ENCODE measurements at places on chromosomes 5 and 9.

DNA sequence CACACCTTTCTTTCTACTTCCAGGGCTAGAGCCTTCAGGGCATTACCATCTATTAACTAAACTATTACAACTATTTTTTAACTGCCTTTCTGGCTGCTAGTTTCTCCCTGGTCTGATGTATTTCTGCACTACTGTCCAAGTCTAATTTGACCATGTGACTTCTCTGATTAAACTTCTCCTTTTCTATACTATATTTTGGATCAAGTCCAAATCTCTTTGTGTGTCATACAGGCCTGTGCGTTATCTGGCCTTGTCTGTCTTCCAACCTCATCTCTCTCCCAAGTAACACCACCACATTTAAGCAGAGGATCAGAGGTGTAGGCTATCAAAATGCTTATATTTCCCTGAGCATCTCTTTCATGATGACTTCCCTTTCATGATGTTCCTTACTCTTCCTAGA lies 47.2 kb upstream of the OR13F1 start:
- DNase-seq = no peak

- DNase-seq = peak; percentile 92
These were observed 21.7 kb downstream of the ANKRD55 start for GRCh38 chr5:56211298-56211865.

DNA sequence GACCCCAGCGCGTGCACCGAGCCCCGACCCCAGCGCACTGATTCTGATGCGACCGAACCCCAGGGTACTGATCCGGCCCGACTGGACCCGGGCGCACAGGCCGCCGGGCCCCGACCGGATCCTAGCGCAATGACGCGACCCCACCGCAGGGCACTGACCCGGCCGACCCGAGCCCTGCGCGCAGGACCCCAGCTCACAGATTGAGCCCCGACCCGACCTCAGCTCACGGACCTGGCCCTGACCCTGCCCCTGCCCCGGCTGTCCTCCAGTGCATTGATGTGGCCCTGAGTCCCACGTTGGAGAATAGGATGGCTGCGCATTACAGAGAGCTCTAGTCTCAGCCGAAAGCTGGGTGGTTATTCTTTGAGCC lies 438 bp downstream of the TRIP13 start:
- no peak for DNase-seq

DNA sequence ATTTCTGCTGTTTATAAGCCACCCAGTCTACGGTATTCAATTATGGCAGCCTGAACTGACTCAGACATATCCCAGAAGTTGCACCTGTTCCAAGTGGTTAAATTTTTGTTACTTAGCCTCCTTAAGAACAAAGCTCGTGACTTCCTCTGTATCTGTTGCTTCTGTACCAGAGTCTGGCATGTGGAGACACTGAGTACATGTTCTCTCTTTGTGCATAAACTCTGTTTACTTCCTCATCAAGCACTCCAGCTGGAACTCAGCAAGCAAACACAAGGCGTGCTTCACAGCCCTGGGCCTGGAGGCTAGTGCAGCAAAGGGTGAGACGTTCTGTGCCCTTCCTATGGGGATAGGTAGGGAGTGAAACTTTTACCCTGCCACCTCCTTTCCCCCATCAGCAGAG lies 19.0 kb downstream of the C9orf152 start:
- DNase-seq = no peak

- DNase-seq = no peak
These were observed 1.8 kb downstream of the LURAP1L start for GRCh38 chr9:12776513-12777055.

GRCh38 chr5:180844432-180844831 lies 16.6 kb downstream of the ZFP62 start:
- DNase-seq = no peak

- DNase-seq = no peak
These were observed 44.0 kb downstream of the GGTA1 start for GRCh38 chr9:121455527-121456239.

GRCh38 chr5:95759634-95760033 lies 28.5 kb downstream of the RHOBTB3 start:
- peak; percentile 54 for DNase-seq

DNA sequence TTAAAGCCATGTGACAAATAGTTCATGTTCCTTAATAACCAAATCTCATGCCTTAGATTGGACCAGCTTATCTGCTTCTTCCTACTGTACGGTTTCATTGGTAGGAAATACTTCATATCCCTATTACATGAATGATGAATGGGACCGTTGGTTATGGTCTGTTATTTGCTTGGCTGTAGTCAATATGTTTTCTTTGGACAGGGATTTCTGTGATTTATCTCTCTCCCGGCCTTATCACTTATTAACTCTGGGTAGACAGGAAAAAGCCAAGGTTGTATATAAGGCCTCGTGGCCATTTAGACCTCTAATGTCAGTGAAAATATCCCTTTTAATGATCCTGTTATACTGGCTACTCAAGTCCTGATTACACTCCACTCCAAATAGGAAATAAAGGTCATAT lies 330.6 kb downstream of the EBF1 start:
- no peak for DNase-seq

DNA sequence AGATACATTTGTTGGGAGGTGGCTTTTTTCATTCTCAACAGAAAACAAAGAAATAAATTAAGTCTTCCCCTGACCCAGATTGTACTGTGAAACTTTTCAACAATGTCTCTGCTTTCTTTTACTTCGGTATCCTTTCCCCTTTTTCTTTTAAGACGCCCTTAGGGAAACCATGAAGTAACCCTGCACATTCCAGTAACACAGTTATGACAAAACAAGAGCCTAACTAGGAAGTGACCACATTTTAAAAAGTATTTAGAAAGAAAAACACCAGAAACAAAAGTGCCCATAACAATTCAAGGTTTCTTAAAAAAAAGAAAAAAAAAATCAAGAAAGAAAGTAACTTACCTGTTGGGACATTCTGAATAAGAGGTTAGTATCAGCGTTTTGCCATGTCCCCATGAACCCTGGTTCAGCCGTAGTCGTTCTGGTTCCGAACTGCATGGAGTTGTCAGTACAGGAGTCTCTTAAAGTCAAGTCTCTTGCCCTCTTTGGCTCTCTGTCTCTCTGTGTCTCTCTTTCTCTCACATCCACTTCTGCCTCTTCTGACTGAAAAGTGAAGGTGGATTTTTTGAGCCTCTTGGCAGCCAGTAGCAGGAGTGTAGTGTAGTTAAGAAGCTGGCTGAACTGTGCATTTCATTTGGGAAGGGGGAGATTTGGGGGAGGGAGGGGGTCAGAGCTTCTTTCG lies 142.9 kb downstream of the BNC2 start:
- DNase-seq = no peak
